ENCODE measurements at places on chromosomes 5 and 9.

- no peak for DNase-seq
Observed at GRCh38 chr5:132232465-132232864, 4.8 kb upstream of the P4HA2 start.

DNA sequence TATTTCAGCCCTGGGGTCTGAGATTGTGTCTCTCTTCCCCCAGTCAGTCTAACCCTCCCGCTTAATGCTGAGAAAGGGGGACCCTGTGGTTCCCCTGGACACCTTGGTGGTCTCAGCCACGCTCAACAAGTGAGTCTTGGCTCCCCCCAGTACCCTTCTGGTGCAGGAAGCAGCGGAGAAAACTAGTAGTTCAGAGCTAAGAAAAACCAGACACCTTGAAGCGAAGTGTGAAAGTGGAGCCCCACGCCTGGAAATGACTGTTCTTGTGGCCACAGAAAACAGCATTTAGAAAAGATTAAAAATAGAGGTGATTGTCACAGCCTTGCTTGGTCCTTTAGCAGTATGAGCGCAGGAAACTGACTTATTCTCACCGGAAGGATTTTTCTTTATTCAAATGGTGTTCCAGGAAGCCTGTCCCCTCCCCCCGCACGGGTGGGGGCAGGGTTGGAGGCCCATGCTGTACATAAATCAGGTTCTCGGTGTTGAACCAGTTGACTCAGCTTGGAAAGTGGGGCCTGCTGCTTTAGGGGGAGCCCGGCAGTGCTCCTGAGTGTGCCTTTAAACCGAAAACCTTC is 8.1 kb downstream of the ARPC5L start:
- peak; percentile 79 for DNase-seq

GRCh38 chr9:87599901-87600610 is 102.4 kb downstream of the DAPK1 start:
- no peak for DNase-seq

GRCh38 chr5:129118405-129118804 is 23.9 kb downstream of the ISOC1 start:
- no peak for DNase-seq

- no peak for DNase-seq
Observed at GRCh38 chr9:126490214-126490631, 123.5 kb upstream of the LMX1B start.

GRCh38 chr5:142740474-142741242 is 29.5 kb upstream of the ARHGAP26 start:
- no peak for DNase-seq

Data from stimulated activated CD4-positive, alpha-beta T cell treated with anti-CD3 and anti-CD28 coated beads, Interleukin-1b, Interleukin-23, amount 100 ng/mL, for 4 hours (primary cell).